ENCODE measurements at places on chromosomes 12 and 14.

DNA sequence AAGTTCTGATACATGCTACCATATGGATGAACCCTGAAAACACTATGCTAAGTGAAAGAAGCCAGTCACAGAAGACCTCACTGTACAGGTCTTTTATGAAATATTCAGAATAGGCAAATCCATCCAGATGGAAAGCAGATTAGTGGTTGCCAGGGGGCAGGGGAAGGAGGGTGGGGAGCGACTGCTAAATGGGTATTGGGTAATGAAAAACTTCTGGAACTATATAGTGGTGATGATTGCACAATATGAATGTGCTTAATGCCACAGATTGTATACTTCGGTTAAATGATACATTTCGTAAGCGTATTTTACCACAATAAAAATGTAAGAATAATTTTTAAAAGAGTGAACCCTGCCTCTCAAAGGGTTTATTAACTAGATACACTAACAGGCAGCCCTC is 11.8 kb upstream of the KSR2 start:
- no peak for DNase-seq

DNA sequence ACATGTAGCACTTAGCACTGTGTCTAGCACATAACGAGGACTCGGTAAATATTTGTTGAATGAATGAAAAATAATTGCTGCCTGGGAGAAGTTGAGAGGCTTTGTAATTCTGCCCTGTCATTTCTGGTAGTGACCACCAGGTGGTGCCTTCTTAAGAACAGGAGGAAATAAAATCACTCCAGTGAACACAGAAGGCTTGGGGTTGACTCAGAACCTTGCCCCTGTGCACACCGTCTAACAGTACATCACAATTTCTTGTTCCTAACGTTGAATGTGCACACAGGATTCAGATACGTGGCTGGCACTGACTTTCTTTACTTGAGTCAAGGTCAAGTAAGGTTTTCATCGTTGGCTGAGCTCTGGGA is 91.8 kb downstream of the RGS6 start:
- no peak for DNase-seq

DNA sequence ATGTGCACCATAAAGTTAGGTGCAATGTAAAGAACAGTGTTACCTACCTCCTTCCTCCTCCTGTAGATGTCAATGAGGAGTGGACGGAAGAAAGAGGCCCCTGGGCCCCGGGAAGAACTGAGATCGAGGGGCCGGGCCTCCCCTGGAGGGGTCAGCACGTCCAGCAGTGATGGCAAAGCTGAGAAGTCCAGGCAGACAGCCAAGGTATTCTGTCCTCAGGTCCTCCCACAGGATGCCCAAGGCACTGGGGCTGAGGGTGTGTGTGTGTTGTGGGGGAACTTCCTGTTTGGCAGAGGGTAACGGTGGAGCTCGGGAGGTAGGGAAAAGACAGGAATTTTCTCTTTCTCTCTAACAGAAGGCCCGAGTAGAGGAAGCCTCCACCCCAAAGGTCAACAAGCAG is 6.4 kb downstream of the ATN1 start:
- DNase-seq = no peak

GRCh38 chr12:101490286-101490920 is 15.3 kb downstream of the SPIC start:
- no peak for DNase-seq

GRCh38 chr14:21199611-21200560 is 44.0 kb upstream of the OR5AU1 start:
- no peak for DNase-seq

DNA sequence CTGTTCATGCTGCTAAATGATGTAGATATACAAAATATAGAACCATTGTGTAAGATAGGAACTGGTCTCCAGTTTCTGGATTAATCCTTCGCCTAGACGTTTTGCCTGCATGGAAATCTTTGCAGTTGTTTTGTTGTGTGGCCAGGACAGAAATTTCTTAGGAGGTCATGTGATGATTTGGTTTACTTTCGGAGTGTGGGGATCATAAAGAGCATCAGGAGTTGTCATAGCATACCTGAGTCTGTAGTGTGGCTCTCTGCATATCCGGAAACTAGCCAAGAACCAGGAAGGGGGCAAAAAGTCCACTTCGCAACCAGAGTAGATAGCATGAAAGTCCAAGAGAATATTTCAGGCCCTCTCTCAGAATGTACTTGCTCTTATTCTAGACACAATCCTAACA is 3.1 kb downstream of the SAMD4A start:
- DNase-seq = no peak

- no peak for DNase-seq
Measured at GRCh38 chr14:67510836-67511235, 22.3 kb upstream of the PLEKHH1 start.

GRCh38 chr14:76228138-76228537 is 76.4 kb downstream of the GPATCH2L start:
- DNase-seq = no peak

- no peak for DNase-seq
Measured at GRCh38 chr12:8154526-8154925, 2.3 kb upstream of the ZNF705A start.

DNA sequence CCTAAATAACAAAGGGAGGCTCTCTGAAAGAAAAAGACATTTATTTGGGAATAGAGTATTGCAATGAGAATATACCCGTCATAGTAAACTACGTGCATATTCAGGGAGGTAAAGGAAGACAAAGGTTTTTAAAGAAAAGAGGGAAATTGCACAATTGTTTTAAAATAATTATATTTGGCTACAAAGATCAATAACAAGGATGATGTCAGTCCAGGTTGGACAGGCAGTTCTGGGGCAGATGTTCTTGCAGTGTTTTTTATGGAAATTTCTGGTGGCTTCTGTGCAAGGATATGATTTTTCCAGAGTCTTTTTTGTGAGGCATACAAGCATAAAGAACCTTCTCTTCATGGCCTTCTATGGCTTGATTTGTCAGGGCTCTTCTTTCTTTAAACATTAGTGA is 29.6 kb downstream of the HSD17B6 start:
- no peak for DNase-seq

GRCh38 chr14:73712071-73712506 is 2.1 kb downstream of the PNMA1 start:
- no peak for DNase-seq

DNA sequence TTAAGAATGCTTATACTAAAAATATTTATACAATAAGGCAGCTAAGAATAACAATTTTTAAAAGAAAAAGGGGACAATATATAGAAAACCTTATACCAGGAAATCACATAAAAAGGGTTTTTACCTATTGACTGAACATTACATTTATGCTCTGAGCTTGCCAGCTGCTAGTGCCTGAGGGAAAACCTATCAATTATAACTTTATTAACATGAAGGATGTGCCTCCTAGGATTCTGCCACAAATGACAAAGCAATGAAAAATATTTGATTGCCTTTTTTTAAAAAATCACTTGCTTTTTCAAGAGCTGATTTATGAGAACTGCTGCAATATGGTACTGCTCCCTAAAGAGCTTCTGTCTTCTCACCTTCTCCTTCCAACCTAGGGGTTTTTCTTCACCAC is 185.7 kb downstream of the RIMBP2 start:
- no peak for DNase-seq

DNA sequence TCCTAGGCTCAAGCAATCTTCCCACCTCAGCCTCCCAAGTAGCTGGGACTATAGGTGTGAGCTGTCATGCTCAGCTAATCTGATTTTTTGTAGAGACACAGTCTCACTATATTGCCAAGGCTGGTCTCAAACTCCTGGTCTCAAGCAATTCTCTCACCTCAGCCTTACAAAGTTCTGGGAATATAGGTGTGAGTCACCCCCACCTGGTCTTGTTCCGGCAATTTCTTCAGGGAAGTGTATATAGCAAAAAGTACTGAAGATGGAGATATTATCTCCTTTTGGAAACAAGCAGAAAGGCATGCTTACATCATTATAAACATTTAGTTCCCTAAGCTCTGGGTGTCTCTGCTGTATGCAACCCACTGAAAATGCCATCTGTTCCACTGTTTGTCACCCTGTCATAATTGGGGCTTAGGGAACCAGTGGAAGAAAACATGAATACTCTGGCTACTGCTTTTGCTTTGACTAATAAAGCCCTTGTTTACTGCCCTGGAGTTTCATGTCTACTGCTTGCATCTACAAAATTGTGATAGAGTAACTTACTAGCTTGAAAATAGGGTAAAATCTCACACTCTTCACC is 940.2 kb downstream of the GALC start:
- no peak for DNase-seq

- peak; percentile 82 for DNase-seq
Measured at GRCh38 chr14:91919814-91920213, 27.7 kb downstream of the FBLN5 start.

- no peak for DNase-seq
Measured at GRCh38 chr12:123254853-123255446, 16.7 kb downstream of the CDK2AP1 start.

DNA sequence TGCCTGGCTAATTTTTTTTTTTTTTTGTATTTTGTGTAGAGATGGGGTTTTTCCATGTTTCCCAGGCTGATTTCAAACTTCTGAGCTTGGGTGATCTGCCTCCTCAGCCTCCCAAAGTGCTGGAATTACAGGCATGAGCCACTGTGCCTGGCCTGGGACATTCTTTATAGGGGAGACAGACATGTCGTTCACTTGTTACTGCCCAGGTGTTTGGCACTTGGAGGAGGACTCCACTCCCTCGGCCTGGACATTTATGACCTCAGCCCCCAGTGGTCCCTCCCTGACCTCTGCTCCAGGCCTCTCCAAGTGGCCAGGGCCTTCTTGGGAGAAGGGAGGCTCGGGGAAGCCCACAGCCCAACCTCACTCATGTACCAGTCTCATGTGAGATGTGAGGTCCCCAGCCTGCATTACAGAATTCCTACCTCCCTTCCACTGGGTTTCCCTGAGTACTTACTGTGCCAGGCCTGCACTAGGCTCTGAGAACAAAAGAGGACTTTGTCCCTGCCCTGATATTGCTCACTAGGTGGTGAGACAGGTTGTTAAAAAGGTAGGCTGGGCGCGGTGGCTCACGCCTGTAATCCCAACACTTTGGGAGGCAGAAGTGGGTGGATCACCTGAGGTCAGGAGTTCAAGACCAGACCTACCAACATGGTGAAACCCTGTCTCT is 9.7 kb upstream of the POP5 start:
- no peak for DNase-seq

GRCh38 chr12:50571786-50572185 is 67.0 kb downstream of the DIP2B start:
- no peak for DNase-seq

DNA sequence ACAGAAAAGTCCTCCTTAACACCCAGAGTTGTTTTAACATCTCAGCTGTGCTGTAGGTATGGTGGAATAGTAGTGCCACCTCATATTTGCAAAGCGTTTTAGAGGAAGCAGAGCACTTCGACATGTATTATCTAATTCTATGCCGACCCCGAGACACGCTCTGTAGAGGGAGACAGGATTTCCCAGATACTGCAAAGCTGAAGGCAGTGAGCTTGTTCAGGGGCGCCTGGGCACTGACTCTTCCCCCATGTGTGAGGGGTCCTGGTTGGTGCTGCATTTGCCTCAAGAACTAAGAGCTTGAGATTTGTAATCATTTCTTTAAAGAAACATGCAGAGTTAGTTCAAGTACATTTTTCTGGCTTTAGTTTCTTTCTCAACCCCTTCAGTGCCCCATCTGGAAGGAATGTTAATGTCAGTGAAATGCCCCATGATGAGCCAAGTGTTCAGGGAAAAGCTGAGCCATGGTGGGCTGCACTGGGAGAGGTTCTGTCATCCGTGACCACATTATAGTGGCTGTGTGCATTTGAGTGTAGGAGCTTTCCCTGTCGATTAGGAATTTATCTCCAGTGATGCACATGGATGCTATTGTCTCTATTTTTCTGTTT is 66.3 kb downstream of the MBIP start:
- DNase-seq = no peak

GRCh38 chr14:94819531-94819930 is 49.6 kb upstream of the GSC start:
- no peak for DNase-seq

- no peak for DNase-seq
Measured at GRCh38 chr14:49594347-49595091, 4.2 kb upstream of the LRR1 start.

GRCh38 chr12:12334367-12335040 is 15.5 kb downstream of the MANSC1 start:
- DNase-seq = no peak

DNA sequence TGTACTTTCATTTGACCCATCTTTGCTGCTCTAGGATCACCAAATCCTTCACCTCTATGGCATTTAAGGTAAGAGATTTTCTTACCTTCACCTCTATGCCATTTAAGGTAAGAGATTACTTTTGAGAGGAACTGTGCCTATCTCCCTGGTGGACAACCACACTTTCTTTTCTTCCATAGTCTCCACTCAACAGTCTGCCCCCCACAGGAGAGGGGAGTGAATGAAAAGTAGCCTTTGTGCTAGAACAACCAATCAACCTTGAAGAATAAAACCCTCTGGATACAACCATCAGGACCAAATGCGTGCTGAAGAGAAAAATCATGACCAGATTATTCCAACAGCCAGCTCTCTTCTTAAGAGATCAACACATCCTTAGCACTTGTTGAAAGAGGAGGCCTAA is 258.6 kb upstream of the TMPO start:
- no peak for DNase-seq

DNA sequence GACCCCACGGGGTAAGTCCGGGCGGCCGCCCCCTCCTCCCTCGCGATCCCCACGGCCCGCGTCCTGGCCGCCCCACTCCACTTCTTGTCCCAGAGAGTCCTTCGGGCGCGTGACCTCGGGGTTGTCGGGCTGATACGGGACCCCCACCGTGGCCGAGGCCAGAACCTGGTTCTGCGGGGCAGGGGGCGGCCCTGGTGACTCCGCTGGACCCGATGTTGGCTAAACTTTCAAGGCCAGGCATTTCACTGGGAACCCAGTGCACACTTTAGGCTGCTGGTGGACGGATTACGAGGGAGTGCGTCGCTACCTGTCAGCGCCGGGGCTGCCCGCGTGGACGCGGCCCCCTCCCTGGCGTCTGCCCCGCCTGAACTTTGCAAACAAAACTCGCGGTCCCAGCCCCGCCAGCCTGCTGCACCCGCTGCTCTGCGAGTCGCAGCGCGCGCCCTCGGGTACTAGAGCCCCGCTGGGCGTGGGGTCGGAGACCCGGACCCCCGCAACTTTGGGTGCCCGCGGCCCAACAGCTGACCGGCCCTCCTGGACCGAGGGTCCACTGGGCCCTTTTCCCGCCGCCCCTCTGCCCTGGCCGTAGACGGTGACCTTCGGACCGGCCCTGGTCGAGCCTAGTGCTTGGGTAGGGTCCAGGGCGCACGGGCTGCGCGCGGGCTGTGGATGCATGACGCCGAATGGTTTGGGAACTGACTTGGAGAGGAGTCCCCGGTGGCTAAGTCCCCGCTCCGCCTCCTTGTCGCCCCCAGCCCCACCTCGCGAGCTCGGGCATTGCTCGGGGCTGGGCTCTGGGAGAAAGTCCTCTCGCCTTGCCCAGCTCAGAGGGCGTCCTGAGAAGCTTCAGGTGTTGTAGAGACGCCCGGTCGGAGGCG is 624 bp downstream of the RIN3 start:
- peak; percentile 74 for DNase-seq

DNA sequence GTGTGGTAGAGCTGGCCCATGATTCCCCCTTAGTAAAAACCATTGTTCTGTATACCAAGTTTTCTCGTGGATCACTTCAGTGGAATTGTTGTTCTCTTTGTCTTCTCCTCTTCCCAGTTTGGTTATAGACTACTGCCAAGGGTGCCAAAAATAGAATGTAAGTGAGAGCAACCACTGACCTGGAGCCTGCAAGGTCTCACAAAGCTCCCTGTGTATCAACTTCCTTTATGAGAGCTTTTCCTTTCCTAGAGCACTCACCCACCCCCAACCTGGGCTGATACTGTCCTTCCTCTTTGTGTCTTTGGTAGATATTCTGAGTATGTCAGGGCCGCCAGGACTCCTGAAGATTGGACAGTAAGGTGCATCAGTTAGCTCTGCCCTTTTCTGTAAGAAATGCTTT is 101.0 kb downstream of the SCN8A start:
- no peak for DNase-seq

- DNase-seq = no peak
Measured at GRCh38 chr12:12086362-12086761, 15.6 kb downstream of the BCL2L14 start.
